ENCODE measurements at places on chromosomes 1 and 21.

GRCh38 chr1:109241841-109242345, 7.4 kb upstream of the CELSR2 start:
- no peak for DNase-seq

GRCh38 chr1:221188458-221188857, 309.2 kb downstream of the HLX start:
- no peak for DNase-seq

- no peak for DNase-seq
Measured at GRCh38 chr21:35606146-35606545, 454.2 kb downstream of the SETD4 start.

DNA sequence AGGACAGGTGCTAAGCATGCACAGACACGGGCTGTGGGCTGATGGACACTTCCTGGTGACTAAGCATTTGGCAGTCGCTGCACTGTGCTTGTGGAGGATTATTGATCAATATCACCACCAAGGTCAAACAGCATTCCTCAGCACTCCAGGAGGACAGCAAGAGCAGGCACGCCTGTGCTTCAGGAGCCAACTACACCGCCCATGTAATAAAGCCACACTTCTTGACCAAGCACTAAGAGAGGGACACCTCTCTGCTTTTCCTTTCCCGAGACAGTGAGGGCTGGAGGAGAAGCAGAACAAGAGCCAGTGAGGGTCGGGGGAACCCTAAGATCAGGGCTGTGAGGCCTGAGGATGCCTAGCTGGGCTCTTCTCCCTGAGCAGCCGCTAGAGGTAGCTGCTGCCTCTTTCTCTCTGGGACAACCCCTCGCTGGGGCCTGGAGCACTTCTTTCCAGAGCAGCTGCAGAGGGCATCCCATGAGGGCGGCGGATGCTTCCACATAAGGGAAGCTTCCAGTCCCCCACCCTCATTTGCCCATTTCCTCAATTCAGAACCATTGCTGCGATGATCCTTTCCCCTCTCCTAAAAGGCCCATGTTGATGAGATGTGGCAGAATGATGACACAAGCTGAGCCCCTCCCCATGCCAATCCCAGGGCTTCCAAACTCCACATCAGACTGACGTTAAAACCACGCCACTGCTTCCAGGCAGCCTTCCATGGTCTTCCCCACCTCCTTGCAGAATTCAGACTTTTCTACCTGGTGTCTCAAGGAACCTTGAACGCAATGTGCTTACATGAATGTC, 19.1 kb downstream of the RAB7B start:
- DNase-seq: no peak

- no peak for DNase-seq
Measured at GRCh38 chr1:231159963-231160761, 1.7 kb upstream of the TRIM67 start.

- DNase-seq: no peak
Measured at GRCh38 chr1:203544485-203544884, 50.5 kb downstream of the OPTC start.

- no peak for DNase-seq
Measured at GRCh38 chr1:24209097-24209496, 22.0 kb upstream of the IFNLR1 start.

DNA sequence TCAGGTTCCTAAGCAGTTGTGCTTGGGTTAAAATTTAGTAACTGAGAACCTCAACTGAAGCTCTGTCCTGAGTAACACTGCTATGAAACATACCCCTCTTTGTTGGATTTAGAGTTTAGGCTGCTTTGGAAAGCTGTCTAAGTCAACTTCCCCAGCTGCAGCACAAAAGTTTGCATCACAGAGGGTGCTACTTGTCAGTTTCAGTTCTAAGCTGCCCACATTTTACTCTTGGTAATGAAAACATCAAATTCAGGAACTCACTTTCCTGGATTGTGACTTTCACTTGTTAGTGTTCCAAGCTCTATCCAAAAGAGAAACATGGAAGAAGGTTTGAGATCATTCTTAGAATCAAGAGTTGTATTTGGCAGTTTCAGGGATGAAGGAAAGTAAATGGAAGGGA, 191.7 kb upstream of the NFIA start:
- DNase-seq: no peak

DNA sequence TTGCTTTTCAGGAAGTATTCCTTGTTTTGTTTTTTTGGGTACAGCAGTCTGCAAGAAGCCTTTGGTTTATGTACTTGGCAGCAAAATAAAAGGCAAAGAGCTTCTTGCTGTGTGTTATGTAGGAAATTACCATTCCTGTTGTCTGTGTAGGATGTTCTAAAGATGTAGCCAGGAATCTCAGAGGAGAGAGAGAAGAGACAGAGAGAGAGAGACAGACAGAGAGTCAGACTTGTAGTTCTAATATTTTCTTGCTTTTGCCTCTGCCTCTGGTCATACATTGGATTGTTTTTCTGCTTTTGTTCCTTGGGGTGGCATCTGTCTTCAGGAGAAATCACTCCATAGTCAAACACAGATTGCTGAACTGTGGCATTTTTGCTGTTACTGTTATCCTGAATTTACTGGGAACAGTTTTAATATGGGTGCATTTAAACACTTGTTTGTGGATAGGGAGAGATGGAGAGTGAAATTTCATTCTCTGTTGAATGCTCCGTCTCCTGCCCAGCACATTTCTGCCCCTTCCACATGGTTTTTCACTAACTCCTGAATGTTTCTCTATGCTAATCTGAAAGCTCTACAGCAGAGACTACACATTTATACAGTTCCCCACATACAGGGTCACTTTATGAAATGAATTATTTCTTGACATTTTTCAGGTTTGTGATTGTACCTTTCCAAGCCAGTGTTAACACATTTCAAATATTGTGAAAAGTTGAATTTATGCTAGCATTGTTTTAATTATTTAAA, 49.8 kb downstream of the POU2F1 start:
- DNase-seq: no peak

DNA sequence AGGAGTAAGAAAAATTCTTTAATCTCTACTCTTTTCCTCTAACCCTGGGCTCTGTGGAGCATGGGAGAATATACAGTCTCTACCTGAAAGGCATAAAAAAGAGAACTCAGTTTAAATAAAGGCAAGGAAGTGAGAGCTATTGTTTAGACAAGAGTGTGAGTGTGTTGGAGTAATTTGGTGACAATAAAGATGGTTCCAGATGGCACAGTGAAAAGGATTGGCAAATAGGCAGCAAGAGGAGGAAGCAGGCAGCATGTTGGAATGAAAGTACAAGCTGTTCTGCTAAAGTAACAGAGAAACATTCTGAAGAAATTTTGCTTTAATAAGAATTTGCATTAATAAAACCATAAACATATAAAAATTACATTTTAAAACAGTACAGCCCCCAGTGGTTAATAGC, 163.4 kb downstream of the DNM3 start:
- no peak for DNase-seq

DNA sequence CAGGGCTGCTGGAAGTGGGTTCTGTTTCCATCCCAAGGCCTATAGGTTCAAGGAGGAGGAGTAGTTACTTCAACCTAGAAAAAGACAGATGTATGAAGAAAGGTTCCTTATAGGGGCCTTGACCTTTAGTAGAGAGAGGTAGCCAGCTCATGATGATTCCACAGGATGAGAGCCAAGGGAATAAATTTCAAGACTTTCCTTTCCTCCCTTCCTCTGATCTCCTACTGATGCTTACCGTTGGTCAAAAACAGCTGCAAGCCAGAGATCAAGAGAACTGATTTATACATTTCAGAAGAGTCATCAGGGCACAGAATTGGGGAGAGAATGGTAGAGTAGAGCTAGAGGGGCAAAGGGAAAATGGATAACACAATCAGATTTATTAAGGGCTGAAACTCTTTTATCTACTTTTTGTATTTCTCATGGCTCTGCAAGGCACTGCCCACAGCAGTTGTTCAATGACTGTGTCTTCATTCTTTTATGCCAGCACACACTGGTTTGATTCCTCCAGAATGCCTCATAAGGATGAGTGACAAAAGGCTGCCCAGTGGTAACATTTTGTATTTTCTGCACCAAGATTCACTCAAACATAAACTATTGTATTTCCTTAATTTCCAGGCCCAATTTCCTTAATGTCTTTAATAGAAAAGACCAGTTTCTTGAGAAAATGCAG, 37.4 kb downstream of the AK5 start:
- no peak for DNase-seq

- no peak for DNase-seq
Measured at GRCh38 chr1:117501281-117501680, 104.6 kb upstream of the TENT5C start.

GRCh38 chr21:16608209-16608830, 878.5 kb downstream of the USP25 start:
- no peak for DNase-seq

DNA sequence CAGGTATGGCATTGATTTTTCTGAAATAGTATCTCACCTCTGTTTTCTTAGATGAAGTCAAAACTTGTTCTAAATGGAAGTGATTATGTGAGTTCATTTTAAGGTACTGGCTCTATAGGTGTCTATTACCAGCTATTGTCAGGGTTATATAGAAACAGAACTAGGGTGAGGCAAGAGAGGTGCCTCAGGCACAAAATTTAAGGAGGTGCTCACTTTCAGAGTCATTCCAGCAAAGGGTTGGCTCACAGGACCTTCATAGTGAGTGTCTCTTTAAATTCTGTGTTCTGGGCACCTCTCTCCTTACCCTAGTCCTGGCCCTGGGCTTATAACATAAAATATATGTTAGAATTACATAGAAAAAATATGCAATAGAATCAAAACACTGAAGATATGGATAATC, 49.3 kb downstream of the KIAA0319L start:
- DNase-seq: no peak

DNA sequence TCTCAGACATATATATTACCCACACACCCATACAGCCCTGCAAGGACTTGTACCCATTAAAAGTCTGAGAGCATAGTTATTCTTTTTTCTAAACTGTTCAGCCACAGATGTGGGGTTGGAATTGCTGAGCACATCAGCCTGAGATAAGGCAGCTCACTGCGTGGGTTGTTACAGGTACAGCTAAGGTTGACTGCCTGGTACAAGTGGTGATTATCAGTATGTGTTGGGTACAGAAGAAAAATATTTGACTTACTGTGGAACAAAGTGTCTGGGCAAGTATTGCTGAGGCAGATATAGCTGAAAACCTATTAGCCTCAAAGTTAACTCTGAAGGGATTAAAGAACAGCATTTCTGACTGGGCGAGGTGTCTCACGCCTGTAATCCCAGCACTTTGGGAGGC, 5.0 kb downstream of the STX12 start:
- DNase-seq: no peak

DNA sequence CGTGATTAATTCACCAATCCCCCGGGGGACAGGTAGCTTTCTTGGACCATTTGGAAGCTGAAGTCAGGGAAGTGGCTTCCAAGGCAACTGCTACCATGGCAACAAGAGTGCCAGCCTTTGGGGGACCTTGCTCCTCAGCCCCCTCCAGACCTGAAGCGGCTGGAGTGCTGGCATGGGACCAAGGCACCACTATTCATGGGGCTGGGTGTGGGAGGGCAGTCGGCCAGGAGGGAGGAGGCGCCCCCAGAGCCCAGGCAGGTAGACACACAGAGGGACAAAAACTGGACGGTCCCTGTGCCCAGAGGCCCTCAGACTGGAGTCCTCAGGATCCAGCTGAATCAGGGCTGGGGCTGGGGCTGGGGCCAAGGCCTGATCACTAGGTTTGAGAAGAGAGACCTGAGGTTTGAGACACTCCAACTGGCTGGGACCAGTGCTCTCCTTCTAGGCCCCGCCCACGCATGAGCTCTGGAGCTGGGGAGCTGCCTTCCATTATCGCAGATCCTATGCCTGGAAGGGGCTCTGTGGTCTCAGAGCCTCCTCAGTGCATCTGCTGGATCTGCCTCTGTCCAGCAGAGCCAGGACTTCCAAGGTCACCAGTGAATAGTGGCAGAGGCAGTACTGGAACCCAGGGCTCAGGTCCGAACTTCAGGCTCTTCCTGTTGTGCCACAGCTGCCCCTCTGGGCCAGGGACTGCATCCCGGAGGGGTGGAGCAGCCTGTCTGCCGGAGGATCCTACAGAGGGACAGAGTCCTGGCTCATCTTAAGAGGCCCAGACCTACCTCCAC, 3.3 kb upstream of the KNCN start:
- DNase-seq: no peak

GRCh38 chr1:206833106-206833680, 32.2 kb upstream of the IL20 start:
- no peak for DNase-seq

DNA sequence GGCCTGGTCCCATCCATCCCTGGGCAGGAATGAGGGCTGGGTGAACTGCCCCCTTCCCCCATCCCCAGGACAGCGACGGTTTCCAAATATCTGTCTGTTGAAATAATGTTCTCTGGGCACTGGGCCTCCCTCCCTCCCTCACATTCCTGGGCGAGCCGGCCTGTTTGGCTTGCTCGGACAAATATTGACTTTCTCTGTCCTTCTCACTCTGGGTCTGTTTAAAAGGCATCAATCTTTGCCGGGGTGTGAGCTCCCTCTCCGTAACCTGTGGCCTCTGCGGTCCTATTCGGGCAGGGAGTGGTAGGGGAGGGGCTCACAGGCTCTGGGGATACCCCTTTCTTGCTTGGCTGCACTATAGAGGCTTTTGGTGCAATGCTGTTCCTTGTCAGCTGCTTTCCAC, 40.2 kb downstream of the FOXD2 start:
- DNase-seq: no peak

GRCh38 chr1:230287674-230288315, 138.3 kb downstream of the PGBD5 start:
- DNase-seq: no peak

DNA sequence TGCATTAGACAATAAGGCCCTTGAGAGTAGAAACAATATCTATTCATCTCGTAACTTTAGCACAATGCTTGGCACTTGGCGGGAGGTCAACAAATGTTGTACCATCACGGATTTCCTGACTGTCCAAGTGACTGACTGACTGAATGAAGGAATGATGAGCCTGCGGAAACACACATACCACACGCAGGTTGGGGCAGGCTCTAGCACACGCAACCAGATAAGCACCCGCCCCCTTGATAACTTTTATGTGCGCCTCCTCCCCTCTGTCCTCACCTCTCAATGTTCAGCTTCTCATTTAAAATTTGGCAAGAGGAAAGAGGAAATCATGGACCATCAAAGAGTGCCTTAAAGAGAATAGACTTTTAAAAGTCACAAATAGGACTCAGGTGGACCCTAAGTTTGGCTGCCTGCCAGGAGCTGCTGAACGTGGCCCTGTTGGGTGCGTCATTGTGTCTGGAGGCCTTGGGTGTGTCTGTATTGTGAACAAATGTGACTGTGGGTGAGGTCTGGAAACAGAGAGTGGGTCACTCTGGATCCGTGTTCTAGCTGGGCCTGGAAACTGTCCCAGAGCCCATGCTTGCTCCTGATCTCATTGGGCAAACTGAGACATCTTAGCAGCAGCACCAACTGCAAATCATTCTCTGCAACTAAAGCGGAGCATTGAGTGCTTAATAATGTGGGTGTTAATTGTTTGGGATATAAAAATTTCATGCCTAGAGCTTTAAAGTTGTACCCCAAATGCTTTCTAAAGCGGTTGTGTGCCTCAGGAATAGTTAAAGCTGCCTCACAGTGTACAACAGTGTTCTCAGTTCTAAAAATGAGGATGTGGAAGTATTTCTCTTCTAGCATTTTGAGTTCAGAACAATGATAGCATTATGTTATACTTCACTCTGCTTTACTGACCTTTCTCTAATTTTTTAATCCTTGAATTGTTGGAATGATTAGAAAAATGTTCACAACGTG, 47.6 kb upstream of the ABCG1 start:
- DNase-seq: no peak
